Thoracic aorta (tissue), 2 donors: ENCODE measurements at places on chromosomes 3 and 15. TPM values are rescaled to one million over a fixed set of nuclear protein-coding genes. Genes with fewer than 3 reads are reported as not detected.

DNA sequence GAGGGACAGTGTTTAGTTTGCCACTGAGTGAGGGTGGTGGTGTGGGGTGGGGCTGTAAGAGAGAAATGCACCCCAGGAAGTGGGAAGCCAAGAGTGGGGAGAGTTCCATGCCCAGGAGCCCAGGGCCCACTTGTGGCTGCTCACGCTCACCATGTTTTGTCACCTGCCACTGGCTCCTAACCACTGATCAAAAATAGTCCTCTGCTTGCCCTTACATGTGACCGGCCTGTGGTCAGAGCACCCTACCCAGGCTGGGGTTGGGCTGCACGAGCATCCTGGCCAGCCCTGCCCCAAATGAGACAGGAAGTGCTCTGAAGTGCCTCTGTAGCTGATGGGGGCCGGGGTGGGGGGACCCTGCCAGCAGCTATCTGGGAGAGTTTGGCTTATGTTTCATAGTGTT is 216.3 kb downstream of the RPLP1 start:
- H3K27me3 ChIP-seq, result no peaks in the 10 kb centered on the region
- no peaks in the 10 kb centered on the region for H3K36me3 ChIP-seq
- H3K4me1 ChIP-seq, result peaks cover 12% of the 10 kb centered on the region
- H3K4me3 ChIP-seq, result no peak overlapping the region
- no peak overlapping the region for H3K27ac ChIP-seq

- no peaks in the 10 kb centered on the region for H3K27me3 ChIP-seq
- no peak overlapping the region for H3K4me3 ChIP-seq
- no peaks in the 10 kb centered on the region for H3K4me1 ChIP-seq
- H3K36me3 ChIP-seq, result no peaks in the 10 kb centered on the region
- H3K27ac ChIP-seq, result no peak overlapping the region
Observed at GRCh38 chr3:110741891-110742290, 329.7 kb upstream of the NECTIN3 start.

- no peaks in the 10 kb centered on the region for H3K4me1 ChIP-seq
- no peak overlapping the region for H3K4me3 ChIP-seq
- no peak for DNase-seq
- H3K27me3 ChIP-seq, result no peaks in the 10 kb centered on the region
Observed at GRCh38 chr3:143095813-143096212, 23.8 kb upstream of the CHST2 start.

APEH gene
- total RNA-seq, result 57.6 TPM
